Stimulated activated CD4-positive, alpha-beta T cell treated with anti-CD3 and anti-CD28 coated beads, Interleukin-15, amount 100 ng/mL, for 24 hours (primary cell): ENCODE measurements at places on chromosomes 16 and 17.
A peak's percentile ranks its signal among the peaks of the same experiment; 100 is the strongest.

DNA sequence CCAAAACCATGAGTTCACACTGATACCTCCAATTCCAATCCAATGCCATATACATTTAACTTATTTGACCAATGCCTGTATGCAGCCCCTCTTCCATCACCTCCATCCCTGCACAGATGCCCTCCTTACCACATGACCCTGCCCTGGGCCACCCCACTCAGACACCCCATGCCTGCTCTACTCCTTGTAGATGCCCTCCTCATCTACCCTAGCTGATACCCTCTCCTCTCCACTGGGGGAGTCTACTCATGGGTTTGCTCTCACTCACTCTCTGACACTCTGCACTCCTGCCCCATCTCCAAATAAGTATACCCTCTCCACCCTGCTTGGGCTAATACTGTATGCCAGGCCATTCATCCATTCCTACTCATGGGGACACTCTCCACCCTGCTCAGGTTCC, 16.0 kb upstream of the CMTM4 start:
- no peak for DNase-seq

GRCh38 chr16:66988197-66988788, at the start of gene CES4A:
CES4A (plus strand) TSS chr16:66988589; CDS start chr16:66988773, 184 bp downstream.
- no peak for DNase-seq

DNA sequence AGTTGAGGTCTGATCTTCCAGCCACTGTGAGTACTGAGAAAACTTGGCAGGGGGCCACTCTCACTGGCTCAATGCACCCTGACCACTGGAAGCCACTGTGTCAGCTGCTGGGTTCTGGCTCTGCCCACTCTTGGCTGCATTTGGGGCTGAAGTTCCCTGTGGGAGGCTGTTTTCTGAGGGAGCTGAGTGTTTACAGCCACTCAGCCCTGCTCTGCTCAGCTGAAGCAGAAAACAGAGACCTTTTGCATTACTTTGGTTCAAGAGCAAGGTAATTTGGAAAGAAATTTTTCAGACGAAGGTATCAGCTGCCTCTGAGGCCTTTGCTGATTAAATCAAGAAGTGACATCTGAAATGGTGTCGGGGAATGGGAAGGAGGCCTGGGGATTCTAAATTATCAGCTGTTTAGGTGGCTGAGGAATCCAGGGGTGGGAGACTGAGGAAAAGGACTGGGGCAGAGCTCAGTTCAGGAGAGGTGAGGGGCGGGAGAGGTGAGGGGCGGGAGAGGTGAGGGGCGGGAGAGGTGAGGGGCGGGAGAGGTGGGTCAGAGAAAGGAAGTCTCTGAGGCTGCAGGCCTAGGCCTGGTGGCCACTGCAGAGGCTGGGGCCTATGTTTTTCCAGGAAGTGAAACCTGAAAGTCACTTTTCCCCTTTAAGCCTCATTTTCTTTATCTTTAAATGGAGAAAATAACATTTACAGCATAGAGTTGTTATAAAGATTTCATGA, at the start of gene ACSM5:
ACSM5 (plus strand) TSS at position 137 of the 723 bp plus-strand sequence. CDS start 1,951 bp downstream, outside the sequence.
- no peak for DNase-seq

GRCh38 chr17:14165616-14166015, 71.0 kb downstream of the CDRT15 start:
- DNase-seq: no peak

DNA sequence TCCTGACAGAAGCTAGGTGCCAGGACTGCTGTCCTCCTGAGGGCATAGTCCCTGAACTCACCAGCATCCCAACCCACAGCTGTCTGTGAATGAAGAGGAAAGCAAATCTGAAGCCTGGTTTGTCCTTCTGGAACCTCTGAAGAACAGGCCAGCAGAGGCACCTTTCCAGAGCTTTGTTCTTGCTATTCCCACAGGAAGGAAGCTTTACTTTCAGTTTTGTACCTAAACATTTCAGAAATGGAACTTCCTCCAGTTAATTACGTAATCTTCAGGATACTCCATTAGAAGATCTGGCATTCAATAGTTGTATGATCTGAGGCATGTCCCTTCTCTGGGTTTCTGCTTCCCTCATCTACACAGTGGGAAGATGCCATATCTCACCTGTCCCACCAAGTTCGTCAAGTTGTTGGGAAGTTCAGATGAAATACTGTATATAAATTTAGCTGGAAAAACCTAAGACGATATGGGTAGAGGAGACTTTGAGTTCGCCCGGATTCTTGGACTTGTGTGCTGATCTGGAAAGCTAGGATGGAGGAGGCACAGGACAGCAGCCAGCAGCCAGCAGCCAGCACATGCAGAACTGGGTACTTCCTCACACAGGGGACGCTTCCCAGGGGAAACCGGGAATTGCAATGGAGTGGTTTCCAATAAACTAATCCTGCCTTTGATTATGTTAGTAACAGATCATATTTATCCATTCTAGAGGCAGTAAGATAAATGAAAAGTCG, 22.4 kb downstream of the NXPH3 start:
- no peak for DNase-seq

DNA sequence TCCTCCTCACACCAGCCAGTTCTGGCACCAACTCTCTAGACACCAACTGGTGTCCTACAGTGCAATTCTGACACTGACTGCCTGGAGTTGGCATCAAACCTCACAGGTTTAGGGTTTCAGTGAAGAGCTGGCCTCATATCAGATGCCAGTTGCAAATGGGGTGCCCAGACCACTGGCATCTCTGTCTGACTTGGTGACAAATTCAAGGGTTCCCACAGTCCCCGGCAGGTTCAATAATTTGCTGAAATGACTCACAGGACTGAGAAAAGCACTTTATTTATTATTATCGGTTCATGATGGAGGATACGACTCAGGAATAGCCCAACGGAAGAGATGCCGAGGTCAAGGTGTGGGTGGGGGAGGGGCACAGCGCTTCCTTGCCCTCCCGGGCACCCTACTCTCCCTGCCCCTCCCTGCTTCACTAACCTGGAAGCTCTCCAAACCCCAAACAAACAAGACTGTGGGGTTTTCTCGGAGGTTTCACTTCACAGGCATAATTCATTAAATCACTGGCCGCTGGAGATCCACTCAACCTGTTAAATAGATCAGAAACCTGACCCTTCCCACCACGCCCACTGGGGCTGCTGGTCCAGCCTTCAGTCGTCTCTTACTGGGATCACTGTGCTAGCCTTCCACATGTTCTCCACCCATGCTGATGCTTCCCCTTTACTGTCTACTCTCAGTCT, 1.7 kb upstream of the NLRP1 start:
- peak; percentile 35 for DNase-seq

DNA sequence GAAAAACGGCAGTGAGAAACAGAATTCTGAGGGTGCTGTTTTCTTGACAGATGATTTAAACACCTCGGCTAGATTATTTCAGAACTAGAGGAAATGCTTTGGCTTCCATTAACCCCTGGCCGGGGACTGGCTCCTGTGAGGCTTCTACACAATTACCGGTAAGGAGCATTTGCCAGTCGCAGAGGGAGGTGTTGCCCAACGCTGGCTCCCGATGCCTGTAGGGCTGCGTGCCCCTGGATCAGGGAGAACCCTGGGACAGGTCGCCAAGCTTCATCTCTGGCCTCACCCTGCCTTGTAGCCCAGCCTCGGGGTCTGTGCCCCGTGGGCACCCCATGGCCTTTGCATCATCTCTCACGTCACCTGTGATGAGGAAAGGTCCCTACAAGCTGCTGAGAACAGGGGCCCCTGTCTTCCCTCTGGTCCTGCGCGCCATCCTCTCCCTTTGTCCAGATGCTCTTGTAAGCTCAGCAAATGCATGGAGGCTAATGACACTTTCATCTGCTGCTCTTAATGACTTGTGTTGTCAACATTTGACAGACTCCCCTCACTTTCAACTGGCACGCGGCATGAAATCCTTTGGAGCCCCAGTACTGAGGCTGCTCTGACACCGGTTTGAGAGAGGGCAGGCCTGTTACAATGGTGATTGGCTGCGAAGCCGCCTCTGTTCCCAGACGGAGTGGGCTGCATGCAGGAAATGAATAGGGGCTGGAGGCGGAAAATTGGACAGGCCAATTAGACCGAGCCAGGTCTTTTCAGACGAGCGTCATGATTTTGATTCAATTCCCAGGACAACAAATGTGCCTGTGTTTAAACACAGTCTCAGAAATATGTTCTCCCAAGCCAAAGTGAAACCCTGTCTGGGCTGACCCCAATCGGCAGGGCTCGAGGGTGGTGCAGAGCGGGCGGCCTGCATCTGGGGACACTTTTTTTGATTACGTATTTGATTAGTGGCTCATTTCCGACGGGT, 85.5 kb upstream of the DOC2B start:
- no peak for DNase-seq

DNA sequence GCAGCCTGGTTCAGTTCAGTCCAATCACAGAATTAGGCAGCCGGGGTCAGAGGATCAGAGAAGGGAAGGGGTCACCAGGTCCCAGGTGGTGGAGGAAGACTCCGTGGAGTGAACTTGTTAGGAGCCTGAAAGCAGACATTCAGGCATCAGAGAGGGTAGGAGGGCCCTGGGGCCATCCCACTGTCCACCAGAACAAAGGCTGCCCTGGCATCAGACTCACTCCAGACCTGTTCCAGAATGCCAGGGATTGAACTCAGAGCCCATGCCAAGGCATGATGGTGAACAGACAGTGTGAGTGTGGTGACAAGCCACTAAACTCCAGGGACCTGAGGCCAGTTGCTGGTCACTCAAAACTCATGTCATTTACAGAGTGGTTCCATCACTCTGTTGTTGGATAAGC, 37.6 kb downstream of the B4GALNT2 start:
- DNase-seq: no peak

GRCh38 chr17:78112518-78113471, 15.8 kb downstream of the TMC6 start:
- DNase-seq: peak; percentile 85

GRCh38 chr16:50246299-50247122, 19.8 kb upstream of the ADCY7 start:
- DNase-seq: no peak
